ENCODE measurements at places on chromosomes 16 and 17. TPM values are rescaled to one million over a fixed set of nuclear protein-coding genes. Genes with fewer than 3 reads are reported as not detected.

CDRT15 gene
- not detected for total RNA-seq

NTN1 gene
- 2.0 TPM for total RNA-seq

CALB2 gene
- total RNA-seq, result 0.24 TPM

VAT1L gene
- total RNA-seq, result 0.24 TPM

IFI35 gene
- 53.1 TPM for total RNA-seq

DYNLL2 gene
- 11.7 TPM for total RNA-seq

KRT28 gene
- 0.05 TPM for total RNA-seq

TBC1D3 gene
- not detected for total RNA-seq

KREMEN2 gene
- total RNA-seq, result 18.2 TPM

BTBD17 gene
- 0.05 TPM for total RNA-seq

CMTM2 gene
- 0.94 TPM for total RNA-seq

COG8 gene
- total RNA-seq, result 21.4 TPM

EVI2A gene
- total RNA-seq, result 252 TPM

MYH13 gene
- total RNA-seq, result under 0.01 TPM

KRTAP4-8 gene
- not detected for total RNA-seq

SCIMP gene
- total RNA-seq, result 0.80 TPM

SLC13A2 gene
- total RNA-seq, result not detected

- peak overlapping the region; percentile 37 for H3K4me3 ChIP-seq
- H3K27ac ChIP-seq, result no peak overlapping the region
- no peaks in the 10 kb centered on the region for H3K36me3 ChIP-seq
- no peaks in the 10 kb centered on the region for H3K27me3 ChIP-seq
- H3K4me1 ChIP-seq, result peaks cover 15% of the 10 kb centered on the region
Observed at GRCh38 chr17:77246110-77247047, 105.6 kb downstream of the SEC14L1 start.

GRCh38 chr17:43171586-43172487 lies 823 bp downstream of the NBR1 start:
- peak overlapping the region; percentile 97 for H3K27ac ChIP-seq
- no peak for DNase-seq
- peak overlapping the region; percentile 75 for H3K4me3 ChIP-seq
- no peaks in the 10 kb centered on the region for H3K27me3 ChIP-seq
- H3K4me1 ChIP-seq, result peaks cover 24% of the 10 kb centered on the region
- H3K36me3 ChIP-seq, result peaks cover 11% of the 10 kb centered on the region

DNA sequence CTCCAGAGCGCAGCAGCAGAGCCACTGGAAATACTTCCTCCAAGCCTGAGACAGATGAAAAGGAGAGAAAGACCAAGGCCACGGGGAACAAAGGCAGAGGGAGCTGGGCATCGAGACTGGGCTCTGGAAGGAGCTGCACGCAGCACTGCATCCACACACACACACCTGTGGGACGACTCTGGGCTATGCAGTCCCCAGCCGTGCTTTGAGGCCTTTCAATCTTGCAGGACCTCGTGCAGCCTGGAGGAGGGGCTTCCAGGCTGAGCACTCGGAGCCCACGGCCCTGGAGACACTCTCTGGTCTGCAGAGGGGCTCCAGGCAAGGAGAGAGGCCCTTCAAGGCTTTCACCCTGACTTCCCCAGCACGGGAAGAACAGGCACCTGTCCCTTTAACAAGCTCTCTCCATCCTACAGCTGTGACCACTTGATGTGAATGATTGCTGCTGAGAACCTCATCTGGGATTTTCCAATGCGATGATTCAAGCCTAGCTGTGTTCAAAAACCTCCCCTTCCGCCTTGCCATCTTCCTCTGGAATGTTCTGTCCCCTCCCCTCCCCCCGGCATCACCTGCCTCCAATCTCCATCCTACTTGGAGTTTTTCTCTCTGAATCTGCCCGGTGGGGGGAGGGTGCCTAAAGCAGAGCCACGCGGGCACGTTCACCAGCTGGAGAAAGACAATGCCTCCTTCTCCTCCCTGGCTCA lies 37.5 kb downstream of the RBFOX3 start:
- H3K4me1 ChIP-seq, result no peaks in the 10 kb centered on the region
- H3K36me3 ChIP-seq, result no peaks in the 10 kb centered on the region
- no peak overlapping the region for H3K27ac ChIP-seq
- no peaks in the 10 kb centered on the region for H3K27me3 ChIP-seq

DNA sequence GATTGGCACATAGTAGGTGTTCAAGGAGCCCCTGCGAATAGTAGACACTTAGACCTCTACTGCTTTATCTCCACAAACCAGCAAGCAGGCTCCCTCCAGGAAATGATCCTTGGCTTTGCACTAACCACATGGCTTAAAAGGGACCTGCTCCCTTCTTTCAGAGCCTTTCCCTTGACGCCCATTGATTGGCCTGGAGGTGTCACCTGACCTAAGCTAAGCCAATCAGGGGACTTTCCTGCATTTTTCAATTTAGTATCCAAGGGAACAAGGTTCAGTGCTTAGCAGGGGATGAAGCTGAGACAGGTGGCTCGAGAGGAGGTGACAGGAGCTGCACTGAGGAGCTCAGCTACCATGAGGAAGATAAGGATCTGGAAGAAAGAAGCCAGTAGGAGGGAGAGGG lies 52.8 kb downstream of the CLEC19A start:
- H3K27me3 ChIP-seq, result no peaks in the 10 kb centered on the region
- no peak for DNase-seq
- no peaks in the 10 kb centered on the region for H3K36me3 ChIP-seq
- H3K4me1 ChIP-seq, result no peaks in the 10 kb centered on the region
- no peak overlapping the region for H3K4me3 ChIP-seq

DNA sequence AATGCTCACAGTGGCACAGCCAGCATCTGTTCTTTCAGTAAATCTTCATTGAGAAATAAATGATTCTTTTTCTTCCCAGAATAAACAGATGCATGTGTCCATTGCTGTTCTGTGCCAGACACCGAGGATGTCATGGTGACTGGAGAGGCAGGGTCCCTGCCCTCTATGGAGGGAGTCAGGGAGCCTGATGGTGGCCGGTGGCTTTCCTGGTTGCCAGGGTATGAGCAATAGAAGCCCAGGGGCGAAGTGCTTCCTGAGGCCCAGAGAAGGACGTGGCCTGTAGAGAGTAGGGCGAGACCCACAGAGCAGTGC lies 29.9 kb upstream of the NUDT16L1 start:
- H3K4me3 ChIP-seq, result no peak overlapping the region
- peaks cover 57% of the 10 kb centered on the region for H3K4me1 ChIP-seq
- no peaks in the 10 kb centered on the region for H3K27me3 ChIP-seq
- peak overlapping the region; percentile 25 for H3K27ac ChIP-seq
- DNase-seq, result no peak

GRCh38 chr17:6162216-6162615 lies 92.0 kb downstream of the WSCD1 start:
- no peak overlapping the region for H3K27ac ChIP-seq
- no peaks in the 10 kb centered on the region for H3K4me1 ChIP-seq
- no peaks in the 10 kb centered on the region for H3K27me3 ChIP-seq
- DNase-seq, result no peak

GRCh38 chr17:20315821-20316220 lies 151.5 kb downstream of the LGALS9B start:
- H3K4me1 ChIP-seq, result no peaks in the 10 kb centered on the region
- DNase-seq, result no peak
- H3K36me3 ChIP-seq, result no peaks in the 10 kb centered on the region
- H3K4me3 ChIP-seq, result no peak overlapping the region
- H3K27me3 ChIP-seq, result no peaks in the 10 kb centered on the region
- H3K27ac ChIP-seq, result no peak overlapping the region

DNA sequence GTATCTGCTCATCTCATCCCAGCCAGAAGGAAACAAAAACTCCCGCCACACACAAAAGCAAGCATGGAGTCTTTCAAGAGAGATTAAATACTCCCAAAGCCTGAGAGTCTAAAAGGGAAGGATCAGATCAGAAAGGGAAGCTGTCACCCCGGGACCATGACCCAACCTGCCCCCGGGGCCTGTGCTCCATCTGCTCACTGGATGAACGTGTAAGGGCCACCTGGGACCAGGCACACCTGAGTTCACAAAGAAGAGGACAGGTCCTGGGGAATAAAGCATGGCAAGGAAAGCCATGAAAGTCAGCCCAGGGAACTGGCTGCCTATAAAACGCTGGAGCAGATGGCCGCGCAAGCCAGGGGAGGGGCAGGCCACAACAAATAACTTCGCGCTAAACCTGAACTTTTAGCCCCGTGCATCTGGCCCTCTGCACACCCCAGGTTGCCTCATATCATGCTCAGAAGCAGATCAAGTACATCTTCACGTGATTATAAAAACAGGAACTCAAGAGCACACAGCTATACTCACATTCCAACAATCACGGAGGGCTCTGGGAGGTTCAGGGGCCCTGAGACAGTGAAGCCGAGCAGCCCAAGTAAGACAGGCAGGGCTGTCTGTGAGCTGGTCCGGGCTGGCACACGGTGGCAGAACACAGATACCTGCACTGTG lies 3.4 kb downstream of the TMEM11 start:
- peaks cover 36% of the 10 kb centered on the region for H3K36me3 ChIP-seq
- no peaks in the 10 kb centered on the region for H3K27me3 ChIP-seq
- H3K4me1 ChIP-seq, result peaks cover 35% of the 10 kb centered on the region
- H3K4me3 ChIP-seq, result no peak overlapping the region
- DNase-seq, result no peak

DNA sequence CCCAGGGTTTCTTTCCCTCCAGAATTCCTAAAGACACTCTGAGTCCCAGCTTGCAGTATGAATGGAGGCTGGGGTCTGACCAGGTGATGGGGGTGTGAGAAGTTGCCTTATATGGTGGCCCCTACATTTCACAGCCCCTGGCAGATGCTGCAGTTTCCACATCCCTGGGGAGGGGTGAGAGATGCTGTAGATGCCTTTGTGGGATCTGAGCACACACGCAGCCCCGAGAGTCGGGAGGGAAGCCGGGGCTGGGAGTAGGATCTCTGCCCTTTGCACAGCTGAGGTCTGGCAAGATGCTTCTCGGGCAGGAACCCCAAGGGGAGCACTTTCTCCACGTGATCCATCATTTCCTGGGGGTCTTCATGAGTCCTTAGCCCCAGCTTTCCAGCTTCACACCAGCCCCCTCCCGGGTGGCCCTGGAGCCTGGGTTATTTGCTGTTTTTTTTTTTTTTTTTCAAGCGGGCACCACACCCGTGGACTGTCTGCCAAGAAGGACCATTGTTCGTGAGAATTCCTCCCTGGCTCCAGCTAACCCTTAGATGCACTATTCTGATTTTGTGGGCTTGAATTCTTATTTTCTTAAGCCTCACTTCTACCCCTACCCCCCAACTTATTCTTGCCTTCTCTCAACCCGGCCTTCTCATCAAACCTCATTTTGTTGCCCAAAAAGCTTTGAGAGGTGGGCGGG lies 50.6 kb downstream of the NTN1 start:
- no peak overlapping the region for H3K27ac ChIP-seq
- no peaks in the 10 kb centered on the region for H3K27me3 ChIP-seq
- H3K36me3 ChIP-seq, result no peaks in the 10 kb centered on the region
- no peak overlapping the region for H3K4me3 ChIP-seq
- no peaks in the 10 kb centered on the region for H3K4me1 ChIP-seq

- no peaks in the 10 kb centered on the region for H3K27me3 ChIP-seq
- no peak for DNase-seq
- no peak overlapping the region for H3K27ac ChIP-seq
- H3K4me3 ChIP-seq, result no peak overlapping the region
- no peaks in the 10 kb centered on the region for H3K36me3 ChIP-seq
Observed at GRCh38 chr17:14112407-14112806, 43.1 kb downstream of the COX10 start.

GRCh38 chr16:78749745-78750268 lies 650.4 kb downstream of the WWOX start:
- H3K27ac ChIP-seq, result no peak overlapping the region
- no peaks in the 10 kb centered on the region for H3K27me3 ChIP-seq
- H3K4me3 ChIP-seq, result no peak overlapping the region
- no peaks in the 10 kb centered on the region for H3K36me3 ChIP-seq
- no peaks in the 10 kb centered on the region for H3K4me1 ChIP-seq

DNA sequence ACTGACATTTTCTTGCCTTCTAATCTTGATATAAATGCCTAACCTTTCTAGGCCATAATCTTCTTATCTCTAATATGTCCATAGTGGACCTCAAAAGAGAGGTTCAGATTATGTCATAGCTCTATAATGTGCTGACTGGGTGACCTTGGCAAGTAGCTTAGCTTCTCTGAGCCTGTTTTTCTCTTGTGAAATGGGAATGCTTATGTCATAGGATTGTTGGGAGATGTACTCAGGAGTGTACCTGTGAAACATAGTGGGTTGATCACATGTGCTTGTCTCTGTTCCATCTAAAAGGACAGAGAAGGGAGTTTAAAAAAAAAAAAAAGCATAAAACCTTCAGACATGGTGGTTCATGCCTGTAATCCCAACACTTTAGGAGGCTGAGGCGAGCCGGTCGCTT lies 2.4 kb downstream of the MED9 start:
- H3K27ac ChIP-seq, result no peak overlapping the region
- DNase-seq, result no peak
- H3K36me3 ChIP-seq, result peaks cover 3% of the 10 kb centered on the region
- peaks cover 38% of the 10 kb centered on the region for H3K4me1 ChIP-seq

DNA sequence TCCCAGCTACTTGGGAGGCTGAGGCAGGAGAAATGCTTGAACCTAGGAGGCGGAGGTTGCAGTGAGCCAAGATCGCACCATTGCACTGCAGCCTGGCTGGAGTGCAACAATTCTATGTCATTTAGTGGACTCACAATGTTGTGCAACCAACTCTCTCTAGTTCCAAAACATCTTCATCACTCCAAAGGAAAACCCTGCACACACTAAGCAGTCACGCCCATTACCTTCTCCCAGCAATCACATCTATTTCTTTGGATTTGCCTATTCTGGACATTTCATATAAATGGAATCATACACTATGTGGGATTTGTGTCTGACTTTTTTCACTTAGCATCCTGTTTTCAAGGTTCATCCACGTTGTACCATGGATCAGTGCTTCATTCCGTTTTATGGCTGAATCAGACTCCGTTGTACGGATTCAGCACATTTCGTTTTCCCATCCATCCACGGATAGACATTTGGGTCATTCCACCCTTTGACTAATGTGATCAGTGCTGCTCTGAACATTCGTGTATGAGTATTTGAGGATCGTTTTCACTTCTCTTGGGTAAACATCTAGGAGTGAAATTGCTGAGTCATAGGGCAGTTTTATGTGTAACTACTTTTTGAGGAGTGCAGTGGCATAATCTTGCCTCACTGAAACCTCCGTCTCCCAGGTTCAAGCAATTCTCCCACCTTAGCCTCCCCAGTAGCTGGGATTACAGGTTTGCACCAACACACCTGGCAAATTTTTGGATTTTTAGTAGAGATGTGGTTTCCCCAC lies 45.4 kb upstream of the EMP2 start:
- no peak for DNase-seq
- no peaks in the 10 kb centered on the region for H3K36me3 ChIP-seq
- H3K4me1 ChIP-seq, result no peaks in the 10 kb centered on the region
- H3K27me3 ChIP-seq, result no peaks in the 10 kb centered on the region

Measured in thymus (tissue), 14 donors.